ENCODE measurements at places on chromosomes 2 and 18.

GRCh38 chr2:63434024-63435001 lies 154.0 kb downstream of the WDPCP start:
- no peak for DNase-seq

DNA sequence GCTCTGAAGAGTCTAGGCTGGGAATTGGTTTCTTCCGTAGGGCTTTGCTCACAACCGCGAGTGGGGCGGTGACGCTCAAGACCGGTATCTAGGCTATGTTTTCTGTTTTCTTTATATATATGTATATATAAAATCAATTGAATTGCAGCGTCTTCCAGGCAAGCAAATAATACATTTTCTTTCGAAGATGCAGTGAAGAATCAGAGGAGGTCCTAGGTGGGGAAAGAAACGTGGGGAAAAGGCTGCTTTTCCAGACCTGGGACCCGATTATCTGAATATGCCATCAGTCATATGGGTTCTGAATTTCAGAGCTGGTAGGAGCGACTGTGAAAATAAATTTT lies 714 bp upstream of the SCN9A start:
- no peak for DNase-seq

DNA sequence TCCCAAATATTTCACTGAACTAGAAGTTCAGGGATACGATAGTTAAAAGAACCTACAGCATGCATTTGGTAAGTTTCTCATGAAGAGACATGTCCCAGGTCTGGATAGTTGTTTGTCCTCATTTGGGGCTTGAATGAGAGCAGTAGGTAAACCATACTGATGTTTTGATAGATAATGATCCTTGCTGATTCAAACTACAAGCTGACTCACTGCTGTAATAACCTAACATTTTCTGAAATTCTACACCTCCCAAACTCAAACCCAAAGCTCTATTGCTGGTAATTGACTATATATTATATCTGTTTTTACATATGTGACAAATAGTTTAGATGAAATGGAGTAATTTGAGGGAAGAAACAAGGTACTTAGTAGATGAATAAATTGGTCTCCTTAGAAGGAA lies 154.1 kb upstream of the BOD1L2 start:
- DNase-seq: no peak

- DNase-seq: no peak
Observed at GRCh38 chr2:48175254-48175653, 269.0 kb upstream of the FBXO11 start.

- no peak for DNase-seq
Observed at GRCh38 chr2:24731923-24732322, 61.3 kb downstream of the PTRHD1 start.

DNA sequence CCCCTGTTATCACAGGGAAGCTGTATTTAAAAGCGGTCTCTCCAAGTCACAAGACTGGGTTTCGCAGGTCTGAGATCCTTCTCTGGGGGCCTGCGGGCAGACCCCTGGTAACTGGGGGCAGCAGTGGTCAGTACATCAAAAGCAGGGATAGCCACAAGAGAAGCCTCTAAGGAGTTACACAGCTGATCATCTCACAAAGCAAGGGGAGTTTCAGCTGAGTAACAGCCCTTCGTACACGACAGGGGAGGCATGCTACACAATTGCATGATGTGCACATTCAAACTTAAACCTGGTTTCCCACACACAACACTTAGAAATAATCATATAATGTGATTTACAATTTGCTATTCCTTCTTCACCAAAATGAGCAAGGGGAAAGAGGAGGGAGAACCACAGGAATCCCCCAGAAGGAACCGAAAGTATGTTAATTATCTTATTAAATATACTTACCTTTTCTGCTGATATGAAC lies 87.5 kb downstream of the TMEM131 start:
- DNase-seq: no peak

DNA sequence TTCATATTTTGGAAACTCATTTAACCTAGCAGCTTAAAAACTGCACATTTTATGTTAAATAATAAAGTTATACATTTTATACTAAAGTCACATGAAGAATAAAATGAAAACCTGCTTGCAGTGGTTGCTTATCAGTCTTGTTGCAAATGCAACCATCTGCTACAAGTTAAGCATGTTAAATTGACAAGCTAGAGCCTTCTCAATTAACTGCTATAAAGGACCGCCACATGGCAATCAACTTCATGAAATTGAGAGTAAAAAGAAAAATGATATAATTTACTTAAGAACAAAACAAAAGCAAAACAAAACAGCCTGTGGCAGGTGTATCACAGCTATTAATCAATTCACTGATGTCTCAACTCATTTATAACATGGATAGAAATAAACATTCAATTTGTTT lies 78.7 kb downstream of the RTTN start:
- no peak for DNase-seq

DNA sequence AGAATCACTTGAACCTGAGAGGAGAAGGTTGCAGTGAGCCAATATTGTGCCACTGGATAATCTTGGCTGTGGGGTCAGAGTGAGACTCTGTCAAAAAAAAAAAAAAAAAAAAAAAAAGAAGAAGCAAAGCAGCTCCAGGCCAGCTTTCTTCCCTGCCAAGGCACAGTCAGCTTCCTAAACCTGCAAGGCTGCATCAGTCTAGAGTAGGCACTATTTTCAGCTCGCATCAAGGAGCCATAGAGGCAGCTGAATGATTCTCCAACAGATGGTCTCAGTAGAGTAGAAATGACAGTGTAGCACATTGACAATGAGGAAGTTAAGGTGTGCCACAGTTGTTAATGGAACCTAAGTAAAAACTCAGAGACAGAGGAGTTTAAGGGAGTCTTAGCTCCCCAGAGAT lies 35.6 kb downstream of the BMP10 start:
- no peak for DNase-seq

- no peak for DNase-seq
Observed at GRCh38 chr2:151381266-151381665, 23.9 kb downstream of the TNFAIP6 start.

DNA sequence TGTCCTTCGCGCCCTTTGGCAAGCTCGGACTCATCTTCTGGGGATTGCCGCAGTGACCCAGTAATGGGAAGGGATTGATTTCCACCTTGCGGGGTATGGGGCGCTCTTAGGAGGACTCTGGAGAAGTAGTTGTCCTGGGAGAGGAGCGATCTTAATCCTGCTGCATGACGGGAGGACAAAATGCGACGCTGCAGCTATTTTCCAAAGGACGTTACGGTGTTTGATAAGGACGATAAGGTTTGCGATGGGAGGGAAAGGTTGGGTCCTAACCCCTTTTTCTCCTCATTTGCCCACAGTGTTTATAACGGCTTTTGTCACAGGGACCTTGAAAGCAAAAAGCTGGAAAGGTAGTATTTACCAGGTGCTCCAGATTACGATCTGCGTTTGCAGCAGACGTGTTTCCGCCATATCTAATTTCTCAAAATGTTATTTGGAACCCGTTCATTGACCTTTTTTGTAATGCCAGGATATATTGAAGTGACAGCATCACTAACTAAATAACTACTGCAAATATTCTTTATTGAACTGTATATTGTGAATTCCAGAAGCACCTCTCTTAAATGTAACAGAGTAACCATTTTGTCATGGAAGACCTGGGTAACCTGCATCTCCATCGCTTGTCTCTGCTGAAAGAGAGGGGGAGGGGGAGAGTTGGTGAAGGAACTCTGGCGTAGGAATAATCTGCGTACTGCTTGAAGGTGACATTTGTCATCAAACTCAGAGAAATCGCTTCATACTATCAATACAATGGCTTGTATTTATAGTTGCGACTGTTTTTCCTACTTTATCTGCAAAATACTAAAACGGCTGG lies 590 bp downstream of the MDH1 start:
- peak; percentile 4 for DNase-seq

- no peak for DNase-seq
Observed at GRCh38 chr2:12428786-12429185, 287.9 kb upstream of the TRIB2 start.

DNA sequence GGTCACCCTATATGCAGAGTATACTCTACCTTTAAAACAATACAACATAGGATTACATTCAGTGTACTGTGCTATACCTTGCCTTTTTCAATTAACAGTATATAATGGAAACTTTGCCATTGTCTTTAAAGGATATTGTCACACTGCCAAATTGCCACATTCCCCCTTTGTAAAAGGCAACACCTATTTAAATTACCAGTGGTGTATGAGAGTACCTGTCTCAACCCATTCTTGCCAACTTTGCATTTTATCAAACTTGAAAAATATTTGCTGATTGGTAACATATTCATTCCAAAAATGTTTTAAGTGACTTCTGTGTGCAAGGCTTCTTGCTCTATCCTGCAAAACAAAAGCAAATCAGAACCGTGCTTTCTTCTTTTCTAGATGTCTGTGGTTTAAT lies 92.9 kb downstream of the FMNL2 start:
- DNase-seq: no peak

- no peak for DNase-seq
Observed at GRCh38 chr2:53987336-53987921, 16.6 kb upstream of the PSME4 start.

DNA sequence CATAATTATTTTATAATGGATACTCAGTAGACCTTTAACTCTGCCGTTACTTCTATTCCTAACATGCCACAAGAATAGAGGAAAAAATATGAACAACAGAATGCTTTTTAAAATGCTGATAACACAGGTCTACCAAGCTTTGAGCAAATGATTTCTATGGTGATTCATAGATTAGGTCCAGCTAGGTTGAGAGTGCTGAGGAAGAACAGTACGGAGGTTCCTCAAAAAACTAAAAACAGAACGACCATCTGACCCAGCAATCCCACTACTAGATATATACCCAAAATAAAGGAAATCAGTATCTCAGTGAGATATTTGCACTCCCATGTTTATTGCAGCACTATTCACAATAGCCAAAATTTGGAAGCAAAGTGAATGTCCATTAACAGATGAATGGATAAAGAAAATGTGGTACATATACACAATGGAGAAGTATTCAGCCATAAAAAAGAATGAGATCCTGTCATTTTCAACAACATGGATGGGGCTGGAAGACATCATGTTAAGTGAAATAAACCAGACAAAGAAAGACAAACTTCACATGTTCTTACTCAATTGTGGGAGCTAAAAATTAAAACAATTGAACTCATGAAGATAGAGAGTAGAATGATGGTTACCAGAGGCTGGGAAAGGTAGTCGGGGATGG lies 111.6 kb upstream of the SERTAD2 start:
- no peak for DNase-seq

DNA sequence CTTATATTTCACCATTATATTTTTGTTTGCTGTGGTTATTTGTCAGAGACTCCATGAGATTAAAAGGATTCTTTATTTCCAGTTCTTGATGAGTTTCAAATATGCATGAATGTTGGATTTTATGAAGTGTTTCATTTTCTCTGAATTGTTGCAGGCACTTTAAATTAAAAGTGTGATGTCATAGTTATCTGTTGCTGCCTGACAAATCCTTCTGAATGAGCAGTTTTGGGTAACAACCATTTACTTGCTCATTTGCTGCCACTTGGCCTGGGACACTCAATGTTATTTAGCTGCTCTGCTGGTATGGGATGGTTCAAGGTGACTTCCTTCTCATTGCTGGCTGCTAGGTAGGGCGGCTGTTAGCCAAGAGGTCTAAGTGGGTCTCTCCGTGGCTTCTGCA lies 173.5 kb downstream of the LPIN1 start:
- DNase-seq: no peak

GRCh38 chr2:73838889-73839534 lies 10.3 kb downstream of the STAMBP start:
- DNase-seq: no peak

DNA sequence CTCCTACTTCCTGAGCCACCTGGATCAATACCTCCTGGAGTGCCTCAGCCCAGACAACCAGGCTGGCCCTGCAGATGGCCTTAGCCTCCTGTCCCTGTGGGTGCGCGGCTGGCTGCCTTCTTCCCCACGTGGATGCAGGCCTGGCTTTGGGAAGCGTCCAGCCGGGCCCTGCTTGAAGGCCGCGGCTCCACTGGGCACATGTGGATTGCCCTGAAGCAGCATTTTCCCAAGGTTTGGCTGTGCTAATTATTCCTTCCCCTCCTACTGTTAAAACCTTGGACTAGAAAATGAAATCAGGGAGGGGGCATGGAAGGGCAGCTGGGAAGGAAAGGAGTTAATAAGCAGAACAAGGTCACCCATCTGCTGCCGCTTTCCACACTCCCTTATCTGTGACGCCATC lies 143.0 kb upstream of the GATA6 start:
- no peak for DNase-seq

GRCh38 chr18:79941473-79942119 lies 9.9 kb downstream of the SLC66A2 start:
- DNase-seq: no peak

DNA sequence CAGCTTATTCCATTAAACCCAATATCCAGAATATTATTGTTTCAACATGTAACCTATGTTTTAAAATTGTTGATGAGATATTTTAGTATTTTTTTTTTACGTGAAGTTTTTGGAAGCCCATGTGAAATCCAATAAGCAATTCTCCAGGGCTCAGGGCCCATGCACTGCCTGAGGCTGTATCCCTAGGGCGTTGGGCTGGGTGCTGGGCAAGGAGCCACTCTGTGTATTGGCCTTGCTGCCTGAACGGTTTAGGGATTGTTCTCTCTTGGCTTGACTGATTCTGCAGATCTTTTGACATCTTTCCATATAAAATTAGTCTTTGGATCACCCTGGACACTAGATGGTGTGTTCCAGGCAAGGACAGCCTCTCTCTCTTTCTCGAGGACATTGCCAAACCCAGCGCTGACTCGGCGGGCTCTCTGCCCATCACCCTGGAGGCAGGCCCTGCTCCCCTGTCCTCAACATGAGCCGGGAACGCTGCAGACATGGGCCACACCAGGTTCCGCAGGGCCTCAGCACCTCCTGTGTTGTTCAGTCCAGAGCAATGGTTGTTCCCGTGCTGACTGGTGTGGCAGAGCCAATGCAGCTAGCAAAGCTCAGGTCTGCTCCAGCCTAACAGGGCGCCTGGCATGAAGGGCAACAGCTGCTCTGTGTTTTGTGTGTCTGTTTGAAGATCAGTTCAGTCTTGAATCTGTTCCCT lies 163.0 kb downstream of the SEPTIN10 start:
- DNase-seq: no peak

DNA sequence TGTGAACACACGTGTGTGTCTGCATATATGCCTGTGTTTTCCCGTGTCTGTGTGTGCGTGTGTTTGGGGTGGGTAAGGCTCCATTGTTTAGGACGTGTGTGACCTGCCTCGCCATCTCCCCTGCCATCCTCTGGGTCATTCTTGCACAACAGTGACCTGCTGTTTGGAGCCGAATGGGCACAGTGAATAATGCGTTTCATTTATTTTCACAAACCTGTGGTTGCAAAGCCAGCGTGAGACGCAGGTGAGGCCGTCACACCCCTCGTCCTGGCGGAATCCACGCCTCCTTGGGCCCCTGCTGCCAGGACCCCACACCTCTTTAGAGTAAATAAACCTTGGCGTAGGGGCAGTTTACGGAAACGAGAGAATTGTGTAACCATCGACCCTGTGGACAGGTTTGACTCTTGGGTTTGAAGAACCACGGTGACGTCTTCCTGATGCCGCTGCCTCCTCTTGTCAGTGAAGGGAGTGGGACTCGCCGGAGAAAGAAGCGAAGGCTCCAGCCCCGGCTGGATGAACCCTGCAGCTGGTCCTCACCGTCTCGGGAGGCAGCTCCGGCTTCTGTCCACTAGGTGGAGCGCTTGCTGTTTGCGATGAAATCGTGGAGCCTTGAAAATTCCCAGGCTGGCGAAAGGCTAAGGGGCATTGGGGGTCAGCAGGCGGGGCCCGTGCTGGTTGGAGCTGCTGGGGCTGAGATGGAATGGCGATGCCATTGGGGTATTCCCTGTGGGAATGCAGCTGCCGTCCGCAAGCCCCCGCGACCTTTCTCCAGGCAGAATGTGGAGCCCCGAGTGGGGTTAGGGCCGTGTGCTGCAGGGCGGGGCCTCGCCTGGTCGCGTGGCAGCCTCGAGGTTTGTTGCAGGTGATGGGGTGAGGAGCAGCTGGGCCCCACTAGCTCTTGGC lies 81.1 kb downstream of the RTP5 start:
- peak; percentile 30 for DNase-seq

GRCh38 chr18:30999186-30999585 lies 43.4 kb downstream of the DSC3 start:
- DNase-seq: no peak

Data from stimulated activated CD8-positive, alpha-beta memory T cell treated with anti-CD3 and anti-CD28 coated beads, Interleukin-4, amount 100 ng/mL, for 4 hours (primary cell).